ENCODE measurements at places on chromosomes 16 and 17.

DNA sequence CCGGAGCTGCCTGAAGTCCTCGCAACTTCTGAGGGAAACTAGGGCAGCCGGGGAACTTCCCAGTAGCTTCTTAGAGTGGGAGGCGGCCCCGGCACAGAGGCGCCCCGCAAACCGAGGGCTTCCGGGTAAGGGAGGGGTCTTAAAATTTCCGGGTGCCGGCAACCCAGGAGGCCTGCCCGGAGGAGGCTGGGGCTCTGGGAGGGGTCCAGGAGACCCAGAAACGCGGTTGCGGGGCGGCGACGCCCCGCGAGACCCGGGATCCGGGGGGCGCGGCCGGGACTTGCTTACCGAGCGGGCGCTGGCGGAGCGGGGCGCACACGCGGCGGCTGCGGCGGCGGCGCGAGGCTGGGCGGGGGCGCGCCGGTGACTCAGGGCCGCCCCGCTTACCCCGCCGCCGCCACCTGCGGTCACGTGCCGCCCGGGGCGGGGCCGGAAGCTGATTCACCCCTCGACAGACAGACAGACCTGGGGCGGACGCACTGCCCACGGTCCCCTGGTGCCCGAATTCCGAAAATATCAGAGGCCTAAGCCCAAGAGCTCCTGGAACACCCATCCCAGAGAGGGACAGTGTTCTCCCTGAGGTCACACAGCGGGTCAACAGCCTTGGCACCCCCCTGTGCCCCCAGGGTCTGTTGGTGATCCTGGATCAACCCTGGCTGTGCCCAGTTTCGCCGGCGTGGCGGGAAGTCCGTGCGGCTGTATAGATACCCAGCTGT, at the start of gene FAM83G:
Gene FAM83G (minus strand): TSS at position 344 of the 716 bp plus-strand sequence. CDS start 723 bp downstream, outside the sequence.
- peak; percentile 93 for DNase-seq

DNA sequence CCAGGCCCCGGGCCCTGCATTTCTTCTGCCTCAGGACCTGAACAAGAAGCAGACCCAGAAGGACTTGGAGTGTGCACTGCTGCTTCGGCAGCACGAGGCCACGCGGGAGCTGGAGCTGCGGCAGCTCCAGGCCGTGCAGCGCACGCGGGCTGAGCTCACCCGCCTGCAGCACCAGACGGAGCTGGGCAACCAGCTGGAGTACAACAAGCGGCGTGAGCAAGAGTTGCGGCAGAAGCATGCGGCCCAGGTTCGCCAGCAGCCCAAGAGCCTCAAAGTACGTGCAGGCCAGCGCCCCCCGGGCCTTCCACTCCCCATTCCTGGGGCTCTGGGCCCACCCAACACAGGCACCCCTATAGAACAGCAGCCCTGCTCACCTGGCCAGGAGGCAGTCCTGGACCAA, 9.2 kb downstream of the HIRIP3 start:
- DNase-seq: no peak

DNA sequence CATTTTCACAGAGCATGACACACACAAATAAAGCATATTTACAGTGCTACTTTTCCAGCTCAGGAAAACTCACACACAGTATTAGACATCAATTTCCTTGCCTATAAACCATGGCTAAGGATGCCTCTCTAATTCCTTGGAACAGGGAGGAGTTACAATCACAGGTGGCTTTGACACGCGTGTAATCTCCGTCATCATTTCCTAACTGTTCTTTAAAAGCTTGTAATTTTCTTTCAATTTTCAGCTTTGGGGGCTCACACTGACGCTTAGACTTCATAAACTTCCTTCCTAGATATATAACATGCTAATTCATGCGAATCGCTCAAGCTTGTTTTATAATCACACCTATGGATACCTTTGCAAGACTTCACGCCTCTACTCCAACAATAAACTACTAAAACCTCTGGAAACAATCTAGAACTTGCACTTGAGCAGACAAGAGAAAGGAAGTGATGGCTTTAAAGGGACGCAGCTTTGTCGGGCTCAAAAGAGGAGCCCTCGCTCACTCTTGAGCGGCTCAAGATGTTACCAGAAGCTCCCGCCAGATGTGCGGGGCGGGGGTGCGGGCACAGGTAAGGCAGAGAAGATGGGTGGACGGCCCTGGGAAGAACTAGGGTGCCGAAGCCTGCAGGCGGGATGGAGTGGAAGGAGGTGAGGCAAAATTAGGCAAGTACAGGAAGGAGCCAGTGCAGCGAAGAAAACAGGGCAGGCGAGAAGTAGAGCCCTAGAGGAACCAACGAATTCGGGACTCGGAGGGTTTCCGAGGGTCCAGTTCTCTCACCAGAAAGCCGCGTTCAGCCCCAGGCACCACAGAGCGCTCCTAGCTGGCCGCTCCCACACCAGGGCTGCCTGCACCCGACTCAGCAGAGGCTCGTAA, 631 bp downstream of the RETREG3 start:
- DNase-seq: no peak

DNA sequence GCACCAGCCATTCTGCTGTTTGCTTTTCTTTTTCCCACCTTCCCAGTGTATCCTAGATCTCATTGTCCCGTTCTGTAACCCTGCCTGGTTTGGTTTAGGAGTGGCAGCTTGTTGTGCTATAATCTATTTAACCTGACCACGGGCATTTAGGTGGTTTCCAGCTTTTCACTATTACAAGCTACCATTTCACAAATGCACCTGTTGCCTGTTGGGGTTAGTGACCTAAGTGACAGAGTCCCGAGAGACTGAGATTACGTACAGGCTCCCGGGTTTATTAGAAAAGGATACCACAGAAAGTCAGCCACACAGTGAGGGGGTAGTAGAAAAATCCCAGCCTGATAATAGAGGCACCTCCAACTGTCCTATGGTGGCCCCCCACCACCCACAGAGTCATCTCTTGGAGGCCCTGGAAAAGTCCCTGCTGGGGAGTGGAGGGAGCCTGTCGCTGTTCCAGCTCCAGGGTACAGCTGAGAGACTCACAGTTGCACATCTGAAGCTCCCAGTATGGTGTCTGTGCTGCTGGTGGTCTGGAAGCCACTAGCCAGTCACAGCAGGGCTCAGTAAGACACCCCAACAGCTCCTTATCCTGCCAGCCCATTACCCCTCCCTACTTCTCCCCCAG, 21.2 kb downstream of the CLEC16A start:
- DNase-seq: no peak

GRCh38 chr17:42407289-42407836, 15.7 kb downstream of the CAVIN1 start:
- DNase-seq: peak; percentile 60

DNA sequence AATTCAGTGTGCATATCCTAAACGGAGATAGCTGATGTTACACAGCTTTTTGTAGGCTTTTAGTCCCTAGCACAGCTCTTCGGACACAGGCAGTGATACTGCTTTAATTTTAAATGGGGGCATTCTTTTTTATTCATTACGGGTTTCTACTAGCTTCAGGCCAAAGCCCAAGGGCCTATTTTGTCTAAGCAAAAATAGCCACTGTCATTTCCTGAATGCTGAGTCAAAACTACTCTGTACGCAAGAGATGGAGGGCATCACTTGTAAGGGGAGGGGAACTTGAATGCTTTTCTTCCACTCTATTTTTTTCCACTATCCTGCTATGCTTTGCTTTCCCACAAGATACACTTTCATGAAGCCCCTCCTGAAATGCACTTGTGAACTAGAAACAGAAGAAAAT, 360.7 kb downstream of the PMP22 start:
- DNase-seq: no peak

DNA sequence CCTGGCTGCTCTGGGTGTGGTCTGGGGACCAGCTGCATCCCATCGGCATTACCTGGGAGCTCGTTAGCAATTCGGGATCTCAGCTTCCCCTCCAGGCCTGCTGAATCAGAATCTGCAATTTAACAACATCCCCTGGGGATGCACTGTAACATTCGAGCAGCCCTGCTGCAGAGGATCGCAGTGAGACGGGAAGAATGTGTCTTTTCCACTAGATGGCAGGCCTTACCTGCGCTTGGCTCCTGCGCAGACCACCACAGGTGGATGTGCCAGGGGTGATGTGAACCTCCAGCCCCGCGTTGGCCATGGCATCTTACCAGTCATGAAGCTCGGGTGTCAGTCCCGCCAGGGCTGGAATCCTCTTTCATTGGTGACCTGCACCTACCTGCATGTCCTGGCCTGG, 209.9 kb downstream of the PRKCB start:
- no peak for DNase-seq

GRCh38 chr16:46862555-46863447, 21.4 kb upstream of the GPT2 start:
- no peak for DNase-seq

DNA sequence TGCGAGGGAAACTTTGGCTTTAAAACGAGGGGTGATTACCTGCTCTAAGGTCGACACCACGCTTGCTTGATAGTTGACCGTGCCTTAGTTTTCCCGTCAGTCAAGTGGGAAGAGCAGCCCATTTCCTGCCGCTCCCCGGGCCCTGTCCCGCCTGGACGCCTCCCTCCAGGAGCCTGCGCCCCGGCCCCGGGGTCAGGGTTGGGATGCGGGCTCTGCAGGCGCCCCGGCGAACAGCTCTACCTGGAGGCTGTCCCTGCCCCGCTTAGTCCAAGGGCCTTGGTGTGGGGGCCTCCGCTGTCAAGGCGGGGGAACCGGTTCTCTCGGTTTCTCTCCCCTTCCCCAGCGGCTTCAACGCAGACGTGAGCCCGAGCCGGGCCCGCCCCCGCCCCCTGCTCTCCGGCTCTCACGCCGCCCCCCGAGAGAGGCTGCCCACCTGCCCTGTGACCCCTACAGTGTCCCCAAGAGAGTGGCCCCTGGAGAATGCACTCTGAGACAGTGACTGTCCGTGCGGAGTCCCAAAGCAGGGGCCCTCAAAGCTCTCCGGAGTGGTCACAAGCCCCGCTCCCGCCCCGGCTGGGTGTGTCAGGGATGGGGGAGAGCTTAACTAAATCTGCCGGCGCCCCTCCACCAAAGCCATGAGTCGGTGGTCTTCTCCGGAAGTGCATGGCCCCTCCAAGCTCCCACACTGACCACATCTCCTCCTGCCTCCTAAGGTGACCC, 117.4 kb upstream of the SMURF2 start:
- DNase-seq: no peak

GRCh38 chr17:17819561-17819995, 17.2 kb downstream of the SREBF1 start:
- DNase-seq: peak; percentile 69

DNA sequence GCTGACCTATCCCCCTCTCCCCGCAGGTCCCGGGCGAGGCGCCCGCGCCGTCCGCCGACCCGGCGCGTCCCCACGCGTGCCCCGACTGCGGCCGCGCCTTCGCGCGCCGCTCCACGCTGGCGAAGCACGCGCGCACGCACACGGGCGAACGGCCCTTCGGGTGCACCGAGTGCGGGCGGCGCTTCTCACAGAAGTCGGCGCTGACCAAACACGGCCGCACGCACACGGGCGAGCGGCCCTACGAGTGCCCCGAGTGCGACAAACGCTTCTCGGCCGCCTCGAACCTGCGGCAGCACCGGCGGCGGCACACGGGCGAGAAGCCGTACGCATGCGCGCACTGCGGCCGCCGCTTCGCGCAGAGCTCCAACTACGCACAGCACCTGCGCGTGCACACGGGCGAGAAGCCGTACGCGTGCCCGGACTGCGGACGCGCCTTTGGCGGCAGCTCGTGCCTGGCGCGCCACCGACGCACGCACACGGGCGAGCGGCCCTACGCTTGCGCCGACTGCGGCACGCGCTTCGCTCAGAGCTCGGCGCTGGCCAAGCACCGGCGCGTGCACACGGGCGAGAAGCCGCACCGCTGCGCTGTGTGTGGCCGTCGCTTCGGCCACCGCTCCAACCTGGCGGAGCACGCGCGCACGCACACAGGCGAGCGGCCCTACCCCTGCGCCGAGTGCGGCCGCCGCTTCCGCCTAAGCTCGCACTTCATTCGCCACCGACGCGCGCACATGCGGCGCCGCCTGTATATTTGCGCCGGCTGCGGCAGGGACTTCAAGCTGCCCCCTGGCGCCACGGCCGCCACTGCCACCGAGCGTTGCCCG, 10.3 kb downstream of the ZNF771 start:
- DNase-seq: peak; percentile 91

GRCh38 chr16:21683184-21683583, 19.4 kb downstream of the OTOA start:
- DNase-seq: no peak

DNA sequence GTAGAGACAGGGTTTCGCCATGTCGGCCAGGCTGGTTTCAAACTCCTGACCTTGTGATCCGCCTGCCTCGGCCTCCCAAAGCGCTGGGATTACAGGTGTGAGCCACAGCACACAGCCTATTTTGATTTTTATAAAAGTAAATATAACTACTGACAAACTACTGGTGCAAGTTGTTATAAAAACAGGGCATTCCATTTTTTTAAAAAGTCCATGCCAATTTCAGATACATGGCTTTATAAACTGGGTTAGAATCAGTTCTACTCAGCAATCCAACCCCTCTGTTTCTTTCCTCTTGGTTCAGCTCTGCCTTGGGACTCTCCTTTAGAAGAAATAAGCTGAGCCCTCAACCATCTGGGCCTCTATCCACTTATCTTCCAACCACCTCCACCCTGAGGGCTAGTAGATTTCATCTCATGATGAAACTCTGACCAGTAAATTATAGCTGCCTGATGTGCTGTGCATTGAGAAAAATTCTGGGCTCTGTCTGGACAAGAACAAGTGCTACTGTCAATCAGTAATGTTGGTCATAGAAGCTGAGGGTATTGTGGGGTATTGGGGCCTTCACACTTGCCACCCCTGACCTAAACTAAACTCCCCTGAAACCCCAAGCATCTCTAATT, 10.2 kb downstream of the RANBP10 start:
- DNase-seq: no peak

DNA sequence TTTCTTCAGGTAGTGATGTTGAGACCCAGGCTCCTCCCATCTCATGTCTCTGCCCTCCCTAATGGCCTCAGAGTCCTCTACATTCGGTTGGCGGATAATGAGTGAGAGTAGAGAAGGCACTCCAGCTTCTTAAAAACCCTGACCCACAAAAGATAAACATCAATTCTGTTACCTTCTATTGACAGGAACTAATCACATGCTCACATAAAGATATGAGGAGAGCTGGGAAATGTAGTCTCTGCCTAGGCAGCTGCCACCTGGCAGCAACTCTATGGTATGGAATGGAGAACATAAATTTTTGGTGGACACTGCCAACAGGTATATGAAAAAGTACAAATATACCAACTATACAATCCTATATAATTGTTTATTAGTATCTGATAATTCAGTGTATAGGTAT, 110.7 kb upstream of the HLF start:
- no peak for DNase-seq

DNA sequence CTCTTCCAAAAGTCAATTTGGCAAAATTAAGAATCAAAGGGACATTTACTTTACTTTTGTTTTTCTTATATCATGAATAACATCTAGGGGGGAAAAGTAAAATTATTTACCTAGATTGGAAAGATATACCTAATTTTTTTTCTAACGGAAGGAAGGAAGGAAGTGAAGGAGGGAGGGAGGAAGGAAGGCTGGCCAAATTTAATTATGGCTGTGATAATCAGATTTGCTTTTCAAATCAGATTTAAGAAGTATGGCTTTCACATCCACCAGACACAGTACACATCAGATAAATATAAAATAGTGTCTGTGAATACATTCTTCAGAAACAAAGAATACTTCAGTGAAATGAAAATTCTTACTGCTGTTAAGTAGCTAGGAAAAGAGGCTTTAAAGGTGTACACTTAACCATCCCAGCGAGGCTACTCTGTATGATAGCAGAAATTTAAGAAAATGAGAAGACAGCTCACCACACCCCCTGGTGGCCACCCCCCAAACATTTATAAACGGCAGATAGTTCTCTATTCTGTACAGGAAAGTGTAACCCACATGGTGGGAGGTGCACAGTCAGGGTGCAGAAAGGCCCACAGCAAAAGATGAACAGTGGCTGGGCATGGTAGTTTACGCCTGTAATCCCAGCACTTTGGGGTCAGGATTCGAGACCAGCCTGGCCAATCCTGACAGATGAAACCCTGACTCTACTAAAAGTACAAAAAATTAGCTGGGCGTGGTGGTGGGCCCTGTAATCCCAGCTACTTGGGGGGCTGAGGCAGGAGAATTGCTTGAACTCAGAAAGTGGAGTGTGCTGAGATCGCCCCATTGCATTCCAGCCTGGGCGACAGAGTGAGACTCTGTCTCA, 150.8 kb downstream of the SSH2 start:
- DNase-seq: peak; percentile 83
